ENCODE measurements at places on chromosomes 4 and X. TPM values are rescaled to one million over a fixed set of nuclear protein-coding genes. Genes with fewer than 3 reads are reported as not detected.

Gene MAP7D3
- total RNA-seq: 10.8 TPM

Gene SLC6A14
- total RNA-seq: not detected

GRCh38 chr4:26736621-26737020, 124.0 kb upstream of the STIM2 start:
- DNase-seq: no peak

- no peak for DNase-seq
These were observed 68.7 kb downstream of the MEPE start for GRCh38 chr4:87901422-87901992.

- DNase-seq: peak; percentile 90
These were observed at the start of gene STBD1 for GRCh38 chr4:76305971-76306881. STBD1 (plus strand) TSS chr4:76306733; CDS start chr4:76306770, 37 bp downstream.

DNA sequence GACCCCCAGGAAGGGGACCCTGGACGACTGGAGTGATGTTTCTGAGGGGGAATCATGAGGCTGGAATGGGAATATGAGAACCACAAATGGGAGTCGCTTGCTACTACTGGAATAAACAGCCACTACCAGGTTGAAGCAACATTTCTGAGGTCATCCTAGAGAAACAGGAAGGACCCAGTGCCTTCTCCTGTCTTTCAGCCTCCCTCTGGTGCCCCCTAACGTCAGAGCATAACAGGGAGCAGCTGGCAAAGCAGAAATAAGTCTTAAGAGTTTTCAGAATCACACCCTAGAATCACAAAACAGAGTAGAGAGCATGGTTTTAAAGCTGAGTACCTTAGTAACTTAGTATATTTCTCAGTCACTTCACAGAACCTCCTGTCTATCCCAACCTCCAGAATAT, 347.8 kb upstream of the PITX2 start:
- DNase-seq: no peak

- no peak for DNase-seq
These were observed 105.9 kb upstream of the TBC1D9 start for GRCh38 chr4:140862177-140862442.

DNA sequence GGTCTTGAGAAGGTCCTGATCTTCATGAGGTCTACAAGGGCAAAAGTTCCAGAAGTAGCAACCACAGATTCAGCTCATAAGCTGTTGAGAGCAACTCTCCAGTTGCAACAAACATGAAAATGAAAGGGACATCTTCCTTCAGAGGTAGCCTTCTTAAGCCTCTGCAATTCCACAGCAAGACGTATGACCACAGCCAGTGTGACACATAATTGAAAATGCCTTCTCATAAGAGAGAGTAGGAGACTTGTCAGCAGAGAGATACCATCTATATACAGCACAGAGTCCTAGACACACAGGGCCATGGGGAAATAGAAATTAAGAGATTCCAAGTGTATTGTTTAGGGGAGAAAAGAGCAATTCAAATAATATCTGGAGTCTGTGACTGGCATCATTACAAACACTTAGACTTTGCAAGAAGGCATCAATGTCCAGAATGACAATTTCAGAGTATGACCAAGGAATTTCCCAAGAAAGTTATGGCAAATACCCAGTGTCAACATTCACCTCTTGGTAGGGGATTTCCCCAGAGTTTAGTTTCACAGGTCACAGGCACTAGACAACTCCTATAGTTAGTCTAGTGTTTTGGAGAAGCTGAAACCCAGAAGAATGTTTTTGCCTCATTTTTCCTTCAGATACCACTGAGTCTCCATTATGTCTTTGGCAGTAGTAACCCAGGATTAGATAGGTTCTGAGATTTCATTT, 340.3 kb downstream of the ZNF674 start:
- DNase-seq: no peak

DNA sequence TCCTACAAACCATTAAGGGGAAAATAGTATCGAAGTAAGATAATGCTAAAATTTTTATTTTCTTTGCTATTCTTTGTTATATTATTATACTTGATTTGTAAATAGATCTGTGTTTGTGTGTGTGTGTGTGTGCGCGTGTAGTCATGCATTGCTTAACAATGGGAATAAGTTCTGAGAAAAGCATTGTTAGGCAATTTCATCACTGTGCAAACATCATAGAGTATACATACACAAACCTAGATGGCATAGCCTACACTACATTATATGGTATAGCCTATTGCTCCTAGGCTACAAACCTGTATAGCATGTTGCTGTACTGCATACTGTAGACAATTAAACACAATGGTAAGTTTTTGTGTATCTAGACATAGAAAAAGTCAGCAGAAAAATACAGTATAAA, 17.1 kb downstream of the MTTP start:
- DNase-seq: no peak

DNA sequence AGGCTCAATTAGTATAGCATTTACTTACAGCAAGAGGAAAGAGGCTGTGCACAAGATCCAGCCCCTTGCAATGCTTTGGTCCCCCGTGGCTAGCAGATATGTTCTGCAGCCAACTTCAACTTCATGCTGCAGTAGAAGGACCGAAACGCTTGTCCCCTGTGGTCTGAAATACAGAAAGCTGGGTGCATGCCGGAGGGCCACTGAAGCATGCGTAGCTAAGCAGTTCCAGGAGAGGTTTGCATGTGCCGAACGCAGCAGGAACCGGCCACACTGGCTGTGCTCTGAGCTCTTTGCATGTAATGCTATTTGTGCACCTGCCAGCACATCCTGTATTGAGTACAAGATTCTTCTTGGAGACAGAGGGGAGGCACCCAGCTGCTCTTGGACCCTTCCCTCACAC, 35.8 kb upstream of the SHISA3 start:
- no peak for DNase-seq

GRCh38 chr4:75018811-75019479, 86.0 kb downstream of the PARM1 start:
- DNase-seq: no peak

DNA sequence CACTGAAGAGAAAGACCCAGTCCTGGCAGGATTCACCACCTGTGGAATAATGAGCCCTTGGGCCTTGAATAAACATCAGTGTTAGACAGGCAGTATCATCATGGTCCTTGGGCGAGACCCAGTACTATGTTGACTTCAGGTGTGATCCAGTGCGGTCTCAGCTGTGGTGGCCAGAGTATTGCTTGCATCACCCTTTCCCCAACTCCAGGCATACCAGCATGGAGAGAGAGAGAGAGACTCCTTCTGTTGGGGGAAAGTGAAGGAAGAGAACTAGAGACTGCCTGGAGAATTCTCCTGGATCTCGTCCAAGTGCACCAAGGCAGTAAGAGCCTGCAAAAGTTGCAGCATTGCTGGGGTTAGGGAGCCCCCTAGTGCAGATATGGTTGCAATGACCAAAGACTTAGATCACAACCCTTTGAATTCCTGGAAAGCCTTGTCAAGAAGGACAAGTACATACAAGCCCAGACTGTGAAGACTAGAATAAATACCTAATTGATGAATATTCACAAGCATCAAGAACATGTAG, 61.1 kb upstream of the VAMP7 start:
- DNase-seq: peak; percentile 31

Gene SMIM10
- total RNA-seq: 5.3 TPM

Gene AFP
- not detected for total RNA-seq

DNA sequence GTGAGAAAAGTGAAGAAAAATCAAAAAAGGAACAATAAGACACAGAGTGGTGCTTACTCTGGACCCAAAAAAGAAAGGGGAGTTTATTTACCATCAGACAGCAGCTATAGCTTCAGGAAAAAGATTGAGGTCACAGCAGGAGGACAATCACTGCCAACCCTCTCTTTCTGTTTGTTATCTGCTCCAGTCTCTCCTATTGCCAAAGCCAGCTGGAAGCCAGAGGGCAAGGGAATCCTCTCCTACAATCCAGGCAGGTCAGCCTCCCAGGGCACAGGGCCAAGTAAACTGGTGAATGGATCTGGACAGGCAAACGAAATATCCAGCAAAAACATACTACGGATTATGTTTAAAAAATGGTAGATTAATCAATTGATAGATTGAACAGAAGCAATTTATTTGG, 306.9 kb upstream of the SLIT2 start:
- no peak for DNase-seq

Gene PNCK
- 14.5 TPM for total RNA-seq

Gene MYOZ2
- total RNA-seq: 792 TPM

Gene SMIM31
- total RNA-seq: not detected

GRCh38 chrX:145002771-145003170, 244.5 kb upstream of the SPANXN1 start:
- DNase-seq: no peak

DNA sequence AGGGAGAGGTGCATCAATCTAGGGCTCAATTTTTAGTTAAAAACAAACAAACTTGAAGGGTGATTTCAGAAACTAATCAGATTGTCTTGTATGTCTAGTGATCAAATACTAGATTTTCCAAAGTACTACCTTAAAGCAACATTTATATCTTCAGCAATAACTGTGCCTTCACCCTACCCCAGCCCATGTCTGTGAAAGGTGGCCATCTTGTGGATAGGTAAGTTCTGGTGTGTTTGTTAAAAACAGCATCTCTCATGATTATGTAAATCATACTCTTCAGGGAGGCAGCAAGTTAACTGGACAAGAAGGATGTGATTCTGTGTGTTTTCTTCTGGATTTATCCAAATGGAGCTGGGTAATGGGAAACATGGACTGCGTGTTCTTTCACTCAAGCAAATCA, 81.4 kb upstream of the ACSL1 start:
- no peak for DNase-seq

Gene GRIPAP1
- total RNA-seq: 18.1 TPM

Gene CDX4
- not detected for total RNA-seq

DNA sequence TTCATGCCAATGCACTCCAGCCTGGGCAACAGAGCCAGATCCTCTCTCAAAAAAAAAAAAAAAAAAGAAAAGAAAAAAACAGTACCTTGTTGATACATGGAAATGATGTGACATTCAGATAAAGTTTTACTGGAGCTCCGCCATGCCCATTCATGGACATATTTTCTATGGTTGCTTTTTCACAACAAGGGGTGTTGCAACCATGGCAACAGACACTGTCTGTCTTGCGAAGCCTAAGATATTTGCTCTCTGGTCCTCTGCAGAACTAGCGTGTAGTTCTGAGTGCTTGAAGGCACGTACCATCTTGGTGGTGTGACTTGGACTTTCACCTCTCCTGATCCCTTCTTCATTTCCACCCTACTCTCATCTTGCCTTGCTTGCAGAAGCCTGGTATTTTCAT, 53.2 kb downstream of the TBL1X start:
- no peak for DNase-seq

DNA sequence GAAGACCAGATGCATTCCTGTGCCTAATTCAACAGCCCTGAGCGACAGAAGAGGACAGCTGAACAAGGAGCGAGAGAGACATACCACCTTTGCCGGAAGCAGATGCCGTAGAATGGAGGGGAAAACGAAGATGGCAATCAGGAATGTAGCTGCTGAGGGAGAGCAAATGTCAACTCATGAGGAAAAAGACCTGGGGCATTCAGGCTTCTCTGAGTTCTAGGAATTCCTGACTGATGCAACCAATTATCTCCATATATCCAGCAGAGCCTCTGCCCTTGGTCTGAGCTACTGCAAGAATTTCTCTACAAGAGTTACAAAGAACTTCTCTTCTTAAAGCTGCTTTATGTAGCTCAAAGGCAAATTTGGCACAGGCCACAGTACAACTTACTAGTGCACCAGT, 40.5 kb upstream of the INPP4B start:
- DNase-seq: no peak

Gene SRPK3
- 43.6 TPM for total RNA-seq

Gene SPATA18
- total RNA-seq: 1.9 TPM

GRCh38 chrX:10508891-10509290, 111.5 kb downstream of the MID1 start:
- DNase-seq: no peak

DNA sequence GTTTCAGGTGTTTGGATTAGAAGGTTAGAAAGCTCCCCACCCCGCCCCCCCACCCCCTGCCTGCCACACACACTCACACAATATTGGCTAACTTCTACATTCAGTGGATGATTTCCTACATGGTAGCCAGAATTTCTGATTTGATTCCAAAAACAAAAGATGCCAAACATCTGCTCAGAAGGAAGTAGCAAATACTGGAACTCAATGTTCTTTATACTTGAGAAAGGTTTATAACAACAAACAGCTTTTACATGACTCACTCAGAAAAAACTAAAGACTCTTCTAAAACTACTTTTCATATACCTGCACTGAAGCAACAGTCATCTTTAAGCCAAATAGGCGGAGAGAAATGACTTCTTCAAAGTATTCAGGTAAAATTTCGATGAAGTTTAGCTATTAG, 750.5 kb upstream of the POU3F4 start:
- no peak for DNase-seq

GRCh38 chrX:119516157-119516702, 48.0 kb downstream of the SLC25A5 start:
- no peak for DNase-seq

- no peak for DNase-seq
These were observed 1157.5 kb upstream of the PABPC4L start for GRCh38 chr4:135359128-135359527.

Gene NWD2
- not detected for total RNA-seq

- DNase-seq: no peak
These were observed at the start of gene ARR3 for GRCh38 chrX:70268034-70268433. ARR3 (plus strand) TSS chrX:70268334; CDS start chrX:70269386, 1,052 bp downstream.

DNA sequence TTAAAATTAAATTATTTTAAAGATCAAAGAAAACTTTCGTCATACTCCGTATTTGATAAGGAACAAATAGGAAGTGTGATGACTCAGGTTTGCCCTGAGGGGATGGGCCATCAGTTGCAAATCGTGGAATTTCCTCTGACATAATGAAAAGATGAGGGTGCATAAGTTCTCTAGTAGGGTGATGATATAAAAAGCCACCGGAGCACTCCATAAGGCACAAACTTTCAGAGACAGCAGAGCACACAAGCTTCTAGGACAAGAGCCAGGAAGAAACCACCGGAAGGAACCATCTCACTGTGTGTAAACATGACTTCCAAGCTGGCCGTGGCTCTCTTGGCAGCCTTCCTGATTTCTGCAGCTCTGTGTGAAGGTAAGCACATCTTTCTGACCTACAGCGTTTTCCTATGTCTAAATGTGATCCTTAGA, at the start of gene CXCL8:
CXCL8 (plus strand) TSS at position 217 of the 426 bp plus-strand sequence; CDS start at position 307, 90 bp downstream.
- DNase-seq: peak; percentile 60

Gene SLC10A7
- 4.5 TPM for total RNA-seq

DNA sequence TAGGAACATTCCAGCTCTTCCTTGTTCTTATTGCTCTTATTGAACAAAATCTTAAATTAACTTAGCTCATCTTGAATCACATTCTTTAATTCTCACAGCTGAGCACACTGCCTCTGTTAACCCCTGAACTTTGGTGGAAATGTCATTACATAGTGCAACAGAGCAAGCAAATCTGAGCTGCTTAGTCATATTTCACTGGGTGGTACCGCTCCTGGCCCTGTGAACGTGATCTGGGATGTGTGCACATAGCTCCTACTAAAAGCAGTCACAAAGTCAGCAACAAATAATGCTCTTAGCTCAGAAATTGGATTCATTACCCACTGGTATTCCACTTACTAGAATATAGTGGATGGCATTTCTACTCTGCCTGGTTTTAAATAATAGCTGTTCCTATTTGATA, 27.9 kb downstream of the ARHGEF6 start:
- no peak for DNase-seq

- no peak for DNase-seq
These were observed 16.9 kb downstream of the RASSF6 start for GRCh38 chr4:73603271-73603710.

Gene ADH1C
- total RNA-seq: 7.6 TPM

- DNase-seq: no peak
These were observed 1.1 kb upstream of the MANBA start for GRCh38 chr4:102761906-102762305.

Measured in left ventricle myocardium superior (tissue), 1 donor.